Non-pigmented ciliary epithelial cell (primary cell): ENCODE measurements at places on chromosomes 1 and 21.

- DNase-seq, result no peak
Observed at GRCh38 chr1:77356136-77356535, 74.3 kb downstream of the AK5 start.

DNA sequence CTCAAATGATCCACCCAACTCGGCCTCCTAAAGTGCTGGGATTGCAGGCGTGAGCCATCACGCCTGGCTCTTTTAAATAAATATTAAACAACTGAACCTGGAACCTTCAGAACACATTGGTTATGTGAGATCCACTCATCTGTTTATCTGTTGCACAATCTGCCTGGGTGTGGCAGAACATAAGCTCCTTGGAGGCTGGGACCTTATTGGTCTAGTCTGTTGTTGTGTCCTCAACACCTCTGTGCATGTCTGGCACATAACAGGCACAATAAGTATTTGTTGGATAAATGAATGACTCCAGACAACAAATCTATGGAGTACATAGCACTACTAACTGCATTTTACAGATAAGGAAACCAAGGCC, 4.1 kb upstream of the NBL1 start:
- no peak for DNase-seq

GRCh38 chr1:30790850-30791778, 33.5 kb upstream of the LAPTM5 start:
- DNase-seq, result no peak

- DNase-seq, result no peak
Observed at GRCh38 chr1:179129702-179130473, 48.0 kb downstream of the TOR3A start.

GRCh38 chr1:160863061-160863773, 530 bp upstream of the CD244 start:
- no peak for DNase-seq

- no peak for DNase-seq
Observed at GRCh38 chr1:221327954-221328353, 413.9 kb downstream of the DUSP10 start.

DNA sequence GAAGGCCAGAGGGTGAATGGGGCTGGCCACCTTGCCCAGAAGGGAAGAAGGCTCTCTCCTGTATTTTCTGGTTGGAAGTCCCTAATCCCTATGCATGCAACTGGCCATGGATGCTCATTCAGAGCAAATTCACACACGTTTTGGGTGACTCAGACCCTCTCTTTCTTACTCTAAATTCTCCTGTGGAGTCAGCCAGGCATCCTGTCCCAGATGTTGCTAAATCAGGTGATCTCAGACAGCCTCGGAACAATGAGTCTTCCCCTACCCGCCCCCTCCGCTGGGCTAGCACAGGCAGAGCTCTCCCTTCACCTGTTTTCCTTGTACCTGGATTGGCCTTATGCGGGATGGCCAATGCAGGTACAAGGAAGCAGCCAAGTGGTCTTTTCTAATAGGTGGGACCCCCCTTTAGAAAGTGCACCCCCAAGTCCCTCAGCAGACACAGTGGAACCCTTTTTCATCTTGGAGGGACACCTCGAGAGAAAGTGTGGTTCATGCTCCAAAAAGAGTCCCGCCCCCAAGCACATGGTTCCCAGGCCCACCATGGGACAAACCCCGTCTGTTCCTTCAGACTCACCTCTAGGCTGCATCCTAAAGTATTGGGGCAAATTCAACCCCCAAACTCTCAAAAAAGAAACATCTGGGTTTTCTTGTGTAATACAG, 8.6 kb downstream of the S100A6 start:
- no peak for DNase-seq
